ENCODE measurements at places on chromosomes 6 and 20.

DNA sequence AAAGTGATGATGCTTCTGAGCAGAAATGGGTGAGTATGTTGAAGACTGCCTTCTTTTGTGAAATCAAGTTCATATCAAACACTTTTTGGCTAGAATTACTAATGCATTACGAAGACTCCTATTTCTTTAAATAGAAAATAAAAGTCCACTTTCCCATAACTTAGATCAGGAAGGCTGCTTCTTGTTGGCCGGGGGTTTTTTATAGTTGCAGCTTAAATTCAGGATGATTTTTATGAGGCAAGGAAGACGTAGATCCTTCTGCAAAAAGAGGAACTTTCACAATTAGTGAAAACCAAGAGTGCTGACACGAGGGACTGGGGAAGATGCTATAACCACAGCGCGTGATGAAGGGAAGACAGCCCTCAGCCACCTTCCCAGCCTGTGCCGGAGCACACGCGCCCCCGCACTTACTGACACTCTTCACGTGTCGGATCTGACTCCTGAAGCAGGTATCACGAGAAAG lies 206.1 kb upstream of the PRDM1 start:
- DNase-seq = peak; percentile 71

GRCh38 chr20:39880890-39881289 lies 808.1 kb downstream of the MAFB start:
- DNase-seq = no peak

DNA sequence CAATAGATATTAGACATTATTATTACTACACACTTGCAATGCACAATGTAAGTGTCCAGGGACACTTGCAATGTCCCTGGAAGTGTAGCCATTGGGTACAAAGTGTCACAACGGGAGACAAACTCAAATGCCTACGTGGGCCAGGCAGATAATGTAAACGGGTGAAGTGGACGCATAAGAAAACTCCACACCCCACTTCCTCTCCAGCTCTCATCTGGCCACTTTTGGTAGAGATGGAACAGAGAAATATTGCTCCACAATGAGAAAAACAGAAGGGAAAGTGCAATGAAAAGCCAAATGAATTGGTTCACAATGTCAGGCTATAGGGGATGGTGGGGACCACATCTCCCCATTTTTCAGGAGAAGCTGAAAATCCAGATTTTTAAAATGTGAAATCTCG lies 9.4 kb downstream of the SULF2 start:
- no peak for DNase-seq

- DNase-seq = no peak
Observed at GRCh38 chr6:122799916-122800686, 11.0 kb downstream of the SMPDL3A start.

DNA sequence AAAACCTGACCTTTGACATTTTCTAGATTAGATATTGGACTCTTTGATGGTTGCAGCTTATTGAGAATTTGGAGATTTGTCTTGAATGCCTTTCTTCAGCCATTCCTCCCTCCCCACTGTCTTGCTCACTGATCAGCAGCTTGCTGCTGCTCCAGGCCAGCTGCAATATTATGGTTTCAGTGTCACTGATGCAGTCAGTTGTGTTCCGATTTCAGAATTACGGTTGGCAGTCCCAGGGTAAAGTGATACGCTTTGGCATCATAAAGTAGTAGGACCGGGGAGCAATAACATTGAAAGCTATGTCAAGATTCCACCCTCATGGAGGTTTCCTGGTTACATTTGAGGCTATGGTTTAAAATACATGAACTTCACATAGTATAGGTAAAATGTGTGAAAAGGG lies 152.6 kb downstream of the BCKDHB start:
- DNase-seq = no peak

GRCh38 chr6:16103722-16104121 lies 25.2 kb upstream of the MYLIP start:
- DNase-seq = no peak

GRCh38 chr20:15700147-15700765 lies 873.0 kb downstream of the KIF16B start:
- DNase-seq = no peak

- DNase-seq = no peak
Observed at GRCh38 chr6:158703111-158703836, 53.4 kb downstream of the SYTL3 start.

- DNase-seq = no peak
Observed at GRCh38 chr6:128238225-128238624, 282.2 kb downstream of the PTPRK start.

DNA sequence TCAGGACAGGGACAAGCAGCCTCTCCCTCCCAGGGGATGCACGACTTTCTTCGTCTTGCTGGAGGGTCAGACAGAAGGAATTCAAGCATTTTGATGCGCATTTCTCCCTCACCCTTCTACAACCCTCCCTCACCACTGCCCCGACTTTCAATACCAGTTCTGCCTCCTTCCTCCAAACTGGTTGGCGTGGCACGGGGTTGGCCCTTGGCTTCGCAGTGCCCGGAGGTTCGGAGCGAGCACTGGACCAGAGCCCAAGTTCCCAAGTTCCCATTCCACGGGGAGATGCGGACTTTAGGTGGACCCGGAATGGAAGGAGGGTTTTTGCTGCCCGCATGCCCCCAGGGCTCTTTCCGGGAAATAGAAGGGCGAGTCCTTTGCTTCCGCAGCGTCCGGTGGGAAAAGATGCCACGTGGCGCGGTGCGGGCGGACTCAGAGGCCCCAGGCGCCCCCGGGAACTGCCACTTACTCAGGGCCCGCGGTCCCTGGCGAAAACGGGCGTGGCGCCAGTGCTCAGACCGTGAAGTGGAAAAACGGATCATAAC lies 8.0 kb upstream of the LAMP5 start:
- DNase-seq = no peak

DNA sequence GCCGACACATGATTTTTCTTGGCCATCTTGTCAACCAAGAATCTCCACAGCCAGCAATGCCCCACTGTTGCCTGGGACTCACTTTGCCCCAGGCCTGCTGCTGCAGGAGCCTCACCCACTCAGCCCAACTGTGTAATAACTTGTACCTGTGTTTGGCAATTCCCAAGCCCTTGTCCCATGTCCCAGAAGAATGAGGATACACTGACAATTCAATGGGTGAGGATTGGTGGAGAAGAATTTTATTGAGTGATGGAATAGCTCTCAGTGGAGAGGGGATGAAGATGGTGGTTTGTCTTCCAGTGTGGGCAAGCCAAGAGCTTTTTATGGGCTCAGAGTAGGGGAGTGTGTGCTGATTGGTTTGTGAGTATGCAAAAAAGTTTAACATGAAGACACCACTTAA lies 861.9 kb downstream of the TFAP2A start:
- no peak for DNase-seq

GRCh38 chr6:16523606-16524379 lies 237.5 kb downstream of the ATXN1 start:
- no peak for DNase-seq

DNA sequence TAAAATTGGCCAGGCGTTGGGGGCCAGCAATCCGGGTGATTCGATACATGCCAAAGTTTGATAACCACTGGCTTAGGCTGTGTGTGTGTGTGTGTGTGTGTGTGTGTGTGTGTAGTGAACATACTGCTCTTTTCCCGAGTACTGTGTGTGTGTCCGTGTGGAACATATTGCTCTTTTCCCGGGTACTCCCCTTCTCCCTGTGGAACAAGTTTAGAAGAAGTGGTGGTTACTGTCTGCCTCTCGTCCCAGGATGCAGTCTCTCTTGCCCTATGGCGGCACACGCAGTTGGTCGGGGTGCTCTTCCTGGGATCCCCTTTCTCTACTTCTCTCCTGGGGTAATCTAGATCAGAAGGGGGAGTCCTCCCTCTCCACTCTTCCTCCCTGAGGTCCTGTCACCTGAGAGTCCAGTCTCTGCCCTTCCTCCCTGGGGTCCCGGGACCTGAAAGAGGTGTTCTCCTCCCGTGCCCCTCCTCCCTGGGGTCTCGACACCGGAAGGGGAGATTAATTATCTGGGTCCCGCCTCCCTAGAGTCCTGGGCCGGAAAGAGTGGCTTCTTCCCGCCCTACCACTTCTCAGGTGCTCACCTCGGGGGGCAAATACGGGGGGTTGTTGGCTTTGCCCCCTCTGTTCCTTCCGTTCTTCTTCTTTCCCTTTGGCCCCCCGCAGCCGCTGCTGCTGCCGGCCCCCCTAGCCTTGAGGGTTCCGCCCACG lies 516 bp downstream of the GTPBP2 start:
- peak; percentile 70 for DNase-seq
